SK-N-DZ (cell line): ENCODE measurements at places on chromosomes 12 and 14.

DNA sequence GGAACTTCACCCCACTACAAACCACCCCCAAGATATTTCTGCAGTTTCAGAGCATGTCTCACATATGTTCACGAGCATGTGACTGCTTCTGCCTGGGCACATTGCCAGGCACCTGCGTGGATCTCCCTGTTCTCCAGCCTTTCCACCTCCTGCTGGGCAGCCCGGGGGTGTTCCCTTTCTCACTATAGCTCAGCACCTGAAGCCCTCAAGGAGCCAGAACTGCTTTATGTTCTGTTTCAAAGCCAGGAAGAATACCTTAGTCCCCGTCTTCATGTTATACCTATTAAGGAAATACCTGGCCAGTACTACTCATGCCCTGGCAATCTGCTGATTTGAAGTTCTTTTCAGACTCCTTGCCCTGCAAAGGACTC is 4.2 kb upstream of the FGF6 start:
- DNase-seq: no peak

GRCh38 chr14:88550078-88550477 is 4.7 kb downstream of the PTPN21 start:
- DNase-seq: no peak

- no peak for DNase-seq
Observed at GRCh38 chr12:113003636-113004035, 25.3 kb downstream of the OAS2 start.

DNA sequence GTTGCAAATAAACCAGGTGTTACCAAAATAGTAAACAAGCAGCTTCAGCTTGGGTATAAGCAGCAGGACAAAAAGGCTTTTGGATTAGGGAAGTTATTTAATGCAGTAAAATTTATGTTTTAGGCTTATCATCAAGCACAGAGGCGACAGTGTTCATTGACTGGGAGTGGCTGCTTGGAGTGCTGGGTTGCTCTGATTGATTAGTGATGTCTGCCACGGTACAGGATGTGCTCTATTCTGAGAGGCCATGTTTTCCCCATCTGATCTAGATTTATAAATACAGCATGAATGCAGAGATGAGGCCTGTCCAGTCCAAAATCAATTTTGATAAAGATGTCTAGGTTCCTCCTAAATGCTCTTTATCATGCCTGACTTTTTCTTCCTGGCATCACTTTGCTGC is 83.5 kb downstream of the MAP1LC3B2 start:
- DNase-seq: no peak

GRCh38 chr12:46065412-46066166 is 75.2 kb upstream of the SCAF11 start:
- DNase-seq: no peak

- DNase-seq: no peak
Observed at GRCh38 chr14:99006276-99006675, 265.7 kb downstream of the BCL11B start.

DNA sequence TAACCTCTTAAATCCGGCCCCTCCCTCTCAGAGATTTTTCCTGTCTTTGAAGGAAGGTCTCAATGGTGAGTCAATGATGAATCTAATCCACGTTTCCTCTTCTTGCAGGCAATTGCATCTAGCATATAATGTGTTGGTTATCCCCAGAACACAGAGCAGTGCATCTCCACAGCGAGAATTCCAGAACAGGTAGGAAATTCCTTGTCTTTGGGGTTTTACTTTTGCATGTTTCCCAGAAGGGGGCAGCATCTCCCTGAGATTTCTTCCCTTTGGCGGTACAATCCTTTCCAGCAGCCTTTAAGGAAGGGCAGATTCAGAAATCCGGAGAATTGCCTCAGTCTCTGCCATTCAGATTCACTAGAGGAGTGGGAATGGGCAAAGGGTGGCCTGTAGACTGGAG is 128.0 kb downstream of the KCNA5 start:
- peak; percentile 34 for DNase-seq

DNA sequence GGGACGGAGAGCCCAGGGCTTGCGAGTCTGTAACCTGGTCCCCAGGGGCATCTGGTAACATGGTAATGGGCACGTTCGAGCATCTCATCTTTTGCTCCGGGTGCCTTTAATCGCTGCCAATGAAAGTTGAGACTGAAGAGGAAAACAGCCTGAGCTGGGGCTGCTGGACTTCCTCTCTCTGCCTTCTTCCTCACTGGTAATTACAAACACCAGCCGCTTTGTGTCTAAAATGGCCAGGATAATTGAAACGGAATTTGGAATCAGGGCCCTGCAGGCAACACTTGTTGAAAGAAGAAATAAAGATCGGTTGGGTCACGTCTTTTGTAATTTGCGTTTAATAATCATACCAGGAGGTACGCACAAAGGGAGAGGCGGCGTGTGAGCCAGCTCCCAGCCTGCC is 51.5 kb upstream of the GPATCH2L start:
- no peak for DNase-seq

GRCh38 chr12:131628023-131628740 is 82.7 kb upstream of the SFSWAP start:
- no peak for DNase-seq

DNA sequence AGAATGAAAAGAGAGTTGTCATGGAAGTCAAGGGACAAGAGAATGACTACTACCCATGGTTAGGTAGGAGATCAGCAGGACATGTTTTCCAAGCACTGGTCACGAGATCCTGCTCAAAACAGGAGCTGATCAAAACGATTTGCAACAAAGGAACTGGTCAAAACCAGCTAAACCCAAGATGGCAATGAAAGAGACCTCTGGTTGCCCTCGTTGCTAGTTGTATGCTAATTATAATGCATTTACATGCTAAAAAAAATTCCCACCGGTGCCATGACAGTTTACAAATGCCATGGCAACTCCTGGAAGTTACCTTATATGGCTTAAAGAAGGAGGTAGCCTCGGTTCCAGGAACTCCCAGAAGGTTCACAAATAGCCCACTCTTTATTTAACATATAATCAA is 95.0 kb upstream of the OTX2 start:
- no peak for DNase-seq

- DNase-seq: no peak
Observed at GRCh38 chr12:47547077-47547476, 158.8 kb downstream of the RPAP3 start.

DNA sequence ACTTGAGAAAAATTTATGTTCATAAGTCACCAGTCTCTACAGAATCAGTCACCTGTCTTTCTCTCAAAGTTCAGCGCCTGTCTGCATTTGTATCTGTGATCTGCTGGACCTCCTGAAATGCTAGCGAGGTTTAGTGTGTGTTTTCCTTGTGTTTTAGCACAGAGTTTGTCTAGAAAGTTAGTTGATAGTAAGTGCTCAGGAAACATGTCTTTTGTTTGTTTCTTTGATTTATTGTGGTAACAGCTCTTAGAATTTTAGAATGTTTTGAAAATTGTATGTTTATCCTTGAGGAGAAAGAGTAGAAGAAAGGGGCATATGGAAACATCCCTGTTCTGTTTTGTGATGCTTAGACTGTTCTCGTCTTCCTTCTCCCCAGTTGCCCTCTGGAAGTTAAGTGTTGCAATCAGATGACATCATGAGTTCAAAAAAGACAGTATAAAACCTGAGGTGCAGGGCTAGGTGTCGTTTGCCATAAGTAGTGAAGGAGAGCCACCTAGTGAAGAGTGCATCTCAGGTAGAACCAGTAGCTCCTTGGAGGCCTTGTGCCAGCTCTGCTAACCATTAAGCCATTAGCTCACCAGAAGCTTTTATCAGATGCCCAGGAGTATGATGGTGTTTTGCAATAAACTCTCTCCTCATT is 44.8 kb downstream of the FBXW8 start:
- DNase-seq: peak; percentile 40

DNA sequence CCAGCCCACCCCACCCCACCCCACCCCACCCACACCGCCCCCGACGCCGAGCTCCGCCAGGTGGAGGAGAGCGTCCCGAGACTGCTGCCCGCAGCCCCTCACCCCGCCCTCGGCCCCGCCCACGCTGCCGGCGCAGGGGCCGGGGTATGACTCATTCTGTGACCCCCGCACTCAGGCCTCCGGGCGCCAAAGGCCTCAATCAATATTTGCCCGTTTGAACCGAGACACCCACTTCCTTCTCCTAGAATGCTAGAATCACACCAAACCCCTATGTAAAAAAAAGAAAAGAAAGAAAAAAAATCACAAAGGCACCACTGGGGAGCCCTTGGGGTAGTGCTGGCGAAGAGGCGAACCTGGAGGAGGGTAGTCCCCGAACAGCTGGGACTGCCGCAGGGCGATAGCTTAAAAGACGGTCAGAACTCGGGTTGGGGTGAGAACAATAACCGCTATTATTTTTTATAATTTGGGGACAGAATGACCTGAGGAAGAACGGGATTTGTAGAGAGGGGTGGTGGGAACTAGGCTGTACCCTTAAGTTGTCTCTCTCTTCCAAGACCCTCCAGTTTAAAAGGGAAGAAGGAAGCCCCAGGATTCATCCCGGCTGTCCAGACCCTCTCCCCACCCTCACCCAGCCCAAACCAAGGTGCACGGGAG is 894 bp downstream of the KRT8 start:
- no peak for DNase-seq

DNA sequence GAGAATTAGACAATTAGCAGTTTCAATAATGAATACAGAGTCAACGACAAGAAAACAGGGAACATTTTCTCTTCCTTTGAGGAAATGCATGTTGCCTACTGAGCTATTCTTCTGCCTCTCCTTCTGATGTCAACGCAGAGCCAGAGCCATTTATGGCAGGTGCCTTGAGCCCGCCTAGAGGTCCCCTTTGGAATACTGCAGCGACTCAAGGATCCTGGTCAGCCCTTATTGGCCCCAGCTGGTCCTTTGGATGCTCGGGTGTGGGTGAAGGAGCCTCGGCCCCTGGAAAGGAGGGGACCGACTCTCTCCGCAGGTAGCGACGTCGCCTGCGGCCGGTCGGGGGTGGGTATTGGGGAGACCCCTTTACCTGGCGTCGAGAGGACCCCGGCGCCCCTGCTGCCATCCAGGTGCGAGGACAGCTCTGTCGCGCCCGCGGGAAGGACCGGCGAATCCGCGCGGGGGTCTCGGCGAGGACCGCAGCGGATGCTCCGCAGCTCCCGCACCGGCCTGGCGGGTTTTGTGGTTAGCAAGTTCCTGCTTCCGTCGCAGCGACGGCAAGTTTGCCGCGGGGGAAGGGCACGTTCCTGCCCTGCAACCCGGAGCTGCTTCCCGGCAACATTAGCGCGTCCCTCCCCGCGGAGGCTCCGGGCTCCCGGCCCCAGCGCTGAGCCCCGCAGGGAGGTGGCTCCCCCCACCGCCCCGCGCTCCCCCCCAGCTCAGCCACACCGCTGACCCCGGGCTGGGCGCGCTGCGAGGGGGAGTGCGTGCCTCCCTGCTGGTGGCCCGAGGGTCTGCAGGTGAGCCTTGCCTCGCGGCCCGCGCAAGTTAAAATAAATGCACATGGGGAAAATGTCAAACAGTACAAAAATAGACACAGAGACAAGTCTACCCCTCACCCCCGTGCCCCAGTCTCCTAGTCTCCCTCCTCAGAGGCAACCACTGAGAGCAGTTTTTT is at the start of gene MANSC1:
Gene MANSC1, minus strand, starts transcription at position 532 of the 955 bp plus-strand sequence. CDS start 6,928 bp downstream, outside the sequence.
- peak; percentile 85 for DNase-seq

- DNase-seq: no peak
Observed at GRCh38 chr14:68394118-68394763, 398.6 kb downstream of the ZFP36L1 start.

GRCh38 chr12:49422114-49422513 is 54.9 kb downstream of the SPATS2 start:
- no peak for DNase-seq

- no peak for DNase-seq
Observed at GRCh38 chr12:71158361-71158882, 623 bp upstream of the TSPAN8 start.

GRCh38 chr12:7609495-7609894 is 56.2 kb downstream of the APOBEC1 start:
- DNase-seq: no peak

DNA sequence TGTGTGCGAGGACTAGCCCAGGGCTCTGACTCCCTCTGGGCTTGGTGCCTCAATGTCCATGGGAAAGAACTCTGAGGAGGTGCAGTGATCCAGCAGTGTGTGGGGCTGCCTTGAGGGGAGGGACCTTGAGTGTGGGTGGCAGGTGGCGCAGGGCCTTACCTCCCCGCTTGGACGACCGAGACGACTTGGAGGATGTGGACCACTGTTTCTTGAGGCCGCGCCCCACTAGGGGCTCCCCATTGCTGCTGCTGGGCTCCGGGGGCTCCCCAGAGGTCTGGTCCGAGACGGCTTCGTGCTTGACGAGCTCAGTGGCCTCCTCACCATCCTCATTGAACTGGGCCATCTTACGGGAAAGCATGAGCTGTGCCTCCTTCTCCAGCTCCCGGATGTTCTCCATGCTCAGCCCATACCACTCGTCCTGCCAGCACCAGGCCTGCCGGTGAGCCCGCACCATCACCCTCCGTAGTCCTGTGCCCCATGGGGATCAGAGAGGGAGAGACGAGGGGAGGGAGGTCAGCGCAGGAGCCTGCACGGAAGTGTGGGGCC is 24.7 kb downstream of the ARL6IP4 start:
- no peak for DNase-seq

DNA sequence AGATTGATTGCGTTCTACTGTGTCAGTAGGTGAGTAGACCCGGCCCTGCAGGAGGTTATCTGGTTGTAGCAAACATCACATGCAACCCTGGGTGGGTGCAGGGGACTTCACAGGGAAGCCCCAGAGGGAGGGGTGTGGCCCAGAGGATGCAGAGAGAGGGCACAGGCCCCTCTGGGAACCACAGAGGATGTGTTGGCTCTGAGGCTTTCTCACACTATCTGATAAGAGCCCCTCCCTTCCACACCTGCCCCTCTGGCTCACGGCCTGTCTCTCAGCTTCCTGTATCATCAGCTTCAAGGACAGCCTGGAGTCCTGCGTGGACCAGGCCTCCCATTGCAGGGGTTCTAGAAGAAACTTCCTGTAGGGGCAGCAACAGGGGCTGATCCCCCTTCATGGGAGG is 101.9 kb downstream of the RIN3 start:
- no peak for DNase-seq

- DNase-seq: no peak
Observed at GRCh38 chr12:81668475-81668874, 90.7 kb downstream of the PPFIA2 start.

GRCh38 chr12:120583478-120584030 is 2.4 kb upstream of the POP5 start:
- peak; percentile 61 for DNase-seq

DNA sequence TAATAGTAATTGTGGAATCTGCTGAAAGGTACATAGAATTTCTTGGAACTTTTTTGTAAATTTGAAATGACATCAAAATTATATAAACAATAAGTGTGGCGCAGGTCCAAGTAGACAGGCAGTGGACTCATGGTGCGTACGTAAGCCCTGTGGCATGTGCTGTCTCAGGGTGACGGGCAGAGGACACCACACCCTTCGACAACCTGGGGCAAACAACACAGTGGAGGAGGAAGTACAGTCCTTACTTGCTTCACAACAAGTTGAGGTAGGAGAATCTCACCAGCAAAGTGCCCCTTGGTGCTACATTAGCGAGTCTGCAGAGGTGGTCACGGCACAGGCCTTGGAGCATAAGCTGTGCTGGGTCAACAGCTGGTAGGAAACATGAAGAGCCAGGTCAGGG is 180.9 kb downstream of the AEBP2 start:
- DNase-seq: no peak

- DNase-seq: no peak
Observed at GRCh38 chr14:50999726-51000125, 55.4 kb upstream of the PYGL start.

- no peak for DNase-seq
Observed at GRCh38 chr12:116303929-116304328, 26.4 kb upstream of the MED13L start.

- no peak for DNase-seq
Observed at GRCh38 chr14:29558516-29558915, 369.1 kb downstream of the PRKD1 start.
